Activated naive CD8-positive, alpha-beta T cell treated with anti-CD3 and anti-CD28 coated beads for 36 hours (primary cell): ENCODE measurements at places on chromosomes 12 and 14. TPM values are rescaled to one million over a fixed set of nuclear protein-coding genes. Genes with fewer than 3 reads are reported as not detected.

Gene KCNA1
- total RNA-seq = 0.04 TPM

Gene MIPOL1
- total RNA-seq = not detected

Gene MYF6
- total RNA-seq = not detected

Gene C1R
- 1.6 TPM for total RNA-seq

Gene ENTPD5
- 10.5 TPM for total RNA-seq

Gene MGP
- total RNA-seq = not detected

Gene MYH6
- total RNA-seq = not detected

Gene MMP17
- total RNA-seq = not detected

Gene TRHDE
- total RNA-seq = not detected

Gene SERPINA10
- not detected for total RNA-seq

Gene IGFBP6
- total RNA-seq = 2.2 TPM

Gene OASL
- 17.2 TPM for total RNA-seq

Gene TCL1B
- not detected for total RNA-seq

Gene FSCB
- total RNA-seq = not detected

Gene WIF1
- total RNA-seq = 0.10 TPM

Gene KLHL33
- total RNA-seq = 0.50 TPM

Gene INSM2
- total RNA-seq = not detected

Gene LTBR
- 1.1 TPM for total RNA-seq

Gene NUAK1
- total RNA-seq = not detected

Gene CPNE6
- not detected for total RNA-seq

Gene GLT1D1
- total RNA-seq = 0.27 TPM

Gene RDH11
- total RNA-seq = 74.0 TPM

Gene SRGAP1
- total RNA-seq = 0.18 TPM

Gene SCN8A
- total RNA-seq = 0.86 TPM

Gene CNIH1
- 92.0 TPM for total RNA-seq

Gene ACSM4
- total RNA-seq = not detected

Gene TSPAN11
- total RNA-seq = not detected

Gene CNTN1
- total RNA-seq = not detected

Gene DNAH10
- total RNA-seq = 0.06 TPM

Gene MANSC1
- 0.76 TPM for total RNA-seq

Gene CCNB1IP1
- 73.1 TPM for total RNA-seq

Gene AICDA
- not detected for total RNA-seq

Gene HOTAIR
- not detected for total RNA-seq

Gene SYNE3
- total RNA-seq = 38.0 TPM

Gene DBX2
- not detected for total RNA-seq

Gene PLXNC1
- 4.7 TPM for total RNA-seq

Gene TTC9
- 5.4 TPM for total RNA-seq

Gene KRT72
- not detected for total RNA-seq

Gene RD3L
- not detected for total RNA-seq

Gene ANKS1B
- not detected for total RNA-seq
